ENCODE measurements at places on chromosomes 11 and 22.

GRCh38 chr11:92300876-92301275 lies 76.3 kb downstream of the FAT3 start:
- no peak for DNase-seq

- DNase-seq = no peak
Observed at GRCh38 chr11:126109941-126110731, 47.5 kb upstream of the CDON start.

GRCh38 chr11:122954455-122954854 lies 27.2 kb downstream of the BSX start:
- DNase-seq = no peak

- DNase-seq = no peak
Observed at GRCh38 chr11:73654482-73655021, 8.2 kb downstream of the PLEKHB1 start.

DNA sequence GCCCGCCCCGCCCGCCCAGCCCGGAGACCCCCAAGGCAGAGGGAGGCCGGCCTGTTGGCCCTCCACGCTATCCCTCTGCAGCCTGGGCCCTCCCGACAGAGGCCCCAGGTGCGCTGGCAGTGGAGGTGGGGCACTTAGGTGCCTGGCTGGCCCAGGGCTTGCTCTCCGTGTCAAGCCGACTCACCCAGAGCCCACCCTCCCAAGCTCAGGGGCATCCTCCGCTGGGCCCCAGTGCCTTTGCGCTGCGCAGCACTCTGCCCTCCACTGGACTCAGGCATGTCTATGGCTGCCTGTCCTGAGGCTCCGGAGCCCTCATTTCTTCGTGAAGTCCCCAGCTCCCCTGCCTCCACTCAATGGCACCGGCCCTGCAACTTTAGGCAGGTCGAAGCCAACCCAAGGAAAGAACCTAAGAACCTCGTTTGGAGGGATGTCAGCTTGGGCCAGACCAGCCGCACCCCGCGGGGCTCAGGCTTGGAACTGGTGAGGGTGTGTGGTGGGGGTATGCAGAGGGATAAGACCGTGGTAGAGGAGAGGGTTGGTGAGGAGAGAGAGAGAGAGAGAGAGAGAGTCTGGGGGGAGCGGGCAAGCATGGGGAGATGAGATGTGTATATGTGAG lies 6.1 kb downstream of the SMIM45 start:
- no peak for DNase-seq
